ENCODE measurements at places on chromosomes 3 and 15.

DNA sequence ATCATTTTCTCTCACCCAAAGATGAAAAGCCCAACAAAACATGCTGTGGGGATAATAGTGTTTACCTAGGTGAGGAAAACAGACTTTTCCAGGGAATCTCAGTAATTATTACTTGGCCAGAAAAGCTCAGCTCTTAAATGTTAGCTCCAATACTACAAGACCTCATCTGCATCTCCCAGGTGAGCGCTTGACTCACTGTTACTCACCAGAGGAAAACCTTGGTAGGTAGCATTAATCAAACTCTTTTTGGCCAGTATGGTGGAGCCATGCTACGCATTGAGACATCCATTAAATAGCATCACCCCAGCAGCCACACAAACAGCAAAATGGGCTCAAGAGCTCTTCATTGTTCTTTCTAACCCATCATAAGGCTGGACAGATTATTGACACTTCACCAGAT lies 99.0 kb downstream of the TIGIT start:
- no peak overlapping the region for H3K27ac ChIP-seq
- H3K36me3 ChIP-seq, result no peaks in the 10 kb centered on the region
- no peaks in the 10 kb centered on the region for H3K27me3 ChIP-seq
- H3K4me3 ChIP-seq, result no peak overlapping the region
- H3K4me1 ChIP-seq, result no peaks in the 10 kb centered on the region

GRCh38 chr15:51401872-51402517 lies 60.5 kb downstream of the GLDN start:
- no peaks in the 10 kb centered on the region for H3K27me3 ChIP-seq
- peak; percentile 16 for DNase-seq
- H3K36me3 ChIP-seq, result peaks cover 2% of the 10 kb centered on the region
- H3K27ac ChIP-seq, result no peak overlapping the region
- no peaks in the 10 kb centered on the region for H3K4me1 ChIP-seq

- H3K4me3 ChIP-seq, result no peak overlapping the region
- no peak overlapping the region for H3K27ac ChIP-seq
- DNase-seq, result no peak
- H3K27me3 ChIP-seq, result no peaks in the 10 kb centered on the region
Observed at GRCh38 chr3:183281126-183281797, 28.2 kb downstream of the B3GNT5 start.

- no peak for DNase-seq
- H3K4me1 ChIP-seq, result no peaks in the 10 kb centered on the region
- no peak overlapping the region for H3K27ac ChIP-seq
- H3K4me3 ChIP-seq, result no peak overlapping the region
- no peaks in the 10 kb centered on the region for H3K27me3 ChIP-seq
Observed at GRCh38 chr3:54357301-54357700, 234.9 kb downstream of the CACNA2D3 start.

DNA sequence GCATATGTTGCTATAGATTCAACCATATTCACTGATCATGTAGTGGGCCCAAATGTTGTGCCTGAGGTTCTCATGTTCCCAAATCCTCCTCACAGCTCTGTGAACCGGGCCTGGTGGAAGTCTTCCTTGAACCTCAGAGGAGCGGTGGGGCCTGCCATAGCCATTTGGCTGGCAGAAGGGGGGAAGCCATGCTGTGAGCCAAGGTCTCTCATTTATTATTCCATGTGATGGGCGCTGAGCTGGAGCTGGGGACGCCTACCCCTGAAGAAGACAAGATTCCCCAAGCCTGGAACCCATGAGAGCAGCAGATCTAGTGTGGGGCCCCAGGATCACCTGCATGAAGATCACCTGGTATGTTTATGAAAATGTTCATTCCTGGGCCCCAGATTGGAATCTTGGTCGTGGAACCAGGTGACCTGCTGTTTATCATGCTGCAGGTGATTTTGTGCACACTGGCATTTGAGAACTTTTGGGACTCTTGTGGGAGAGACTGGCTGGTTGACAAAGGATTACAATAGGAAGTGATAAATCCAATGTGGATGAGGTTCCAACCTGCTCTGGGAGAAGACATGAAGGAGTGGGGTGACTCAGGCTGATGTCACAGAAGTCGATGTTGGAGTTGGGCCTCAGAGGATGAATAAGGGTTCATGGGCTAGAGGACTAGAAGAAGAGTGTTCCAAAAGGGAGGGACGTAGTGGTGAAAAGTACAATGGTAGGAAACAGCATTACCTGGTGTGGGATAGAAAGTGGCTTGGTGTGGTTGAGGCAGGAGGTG lies 102.1 kb downstream of the ASB7 start:
- H3K4me3 ChIP-seq, result no peak overlapping the region
- no peaks in the 10 kb centered on the region for H3K4me1 ChIP-seq
- H3K27me3 ChIP-seq, result no peaks in the 10 kb centered on the region
- H3K36me3 ChIP-seq, result no peaks in the 10 kb centered on the region
- no peak for DNase-seq

DNA sequence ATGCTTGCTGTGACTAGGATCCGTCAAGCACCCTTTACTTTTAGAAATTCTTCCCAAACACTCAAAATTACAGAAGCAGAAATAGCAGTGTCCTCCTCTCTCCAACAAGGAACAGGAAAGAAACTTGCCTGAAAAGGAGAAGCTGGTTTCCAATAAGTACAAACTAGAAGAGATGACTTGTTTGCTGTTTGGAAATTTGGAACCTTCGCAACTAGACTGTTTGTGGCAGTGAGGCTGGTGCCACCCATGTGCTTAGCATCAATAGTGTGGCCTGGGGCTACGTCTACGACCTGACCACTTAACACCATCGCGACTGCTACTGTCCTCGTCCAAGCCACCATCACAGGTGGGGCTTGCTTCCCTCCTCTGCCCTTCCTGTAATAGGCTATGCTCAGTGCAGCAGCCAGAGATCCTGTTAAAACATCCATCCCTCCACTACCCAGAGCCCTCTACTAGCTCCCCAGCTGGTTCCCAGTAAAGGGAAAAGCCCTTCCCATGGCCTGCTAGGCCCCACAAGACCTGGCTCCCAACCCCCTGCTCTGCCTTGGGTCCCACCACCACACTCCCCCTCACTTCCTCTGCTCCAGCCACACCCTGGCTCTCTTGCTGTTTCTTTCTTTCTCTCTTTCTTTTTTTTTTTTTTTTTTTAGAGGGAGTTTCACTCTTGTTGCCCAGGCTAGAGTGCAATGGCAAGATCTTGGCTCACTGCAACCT lies 52.6 kb upstream of the CCR2 start:
- H3K36me3 ChIP-seq, result no peaks in the 10 kb centered on the region
- no peaks in the 10 kb centered on the region for H3K4me1 ChIP-seq
- H3K27ac ChIP-seq, result no peak overlapping the region

GRCh38 chr3:186383026-186383993 lies 21.3 kb upstream of the DGKG start:
- H3K4me1 ChIP-seq, result no peaks in the 10 kb centered on the region
- no peaks in the 10 kb centered on the region for H3K27me3 ChIP-seq
- no peak for DNase-seq
- no peak overlapping the region for H3K4me3 ChIP-seq
- no peak overlapping the region for H3K27ac ChIP-seq

DNA sequence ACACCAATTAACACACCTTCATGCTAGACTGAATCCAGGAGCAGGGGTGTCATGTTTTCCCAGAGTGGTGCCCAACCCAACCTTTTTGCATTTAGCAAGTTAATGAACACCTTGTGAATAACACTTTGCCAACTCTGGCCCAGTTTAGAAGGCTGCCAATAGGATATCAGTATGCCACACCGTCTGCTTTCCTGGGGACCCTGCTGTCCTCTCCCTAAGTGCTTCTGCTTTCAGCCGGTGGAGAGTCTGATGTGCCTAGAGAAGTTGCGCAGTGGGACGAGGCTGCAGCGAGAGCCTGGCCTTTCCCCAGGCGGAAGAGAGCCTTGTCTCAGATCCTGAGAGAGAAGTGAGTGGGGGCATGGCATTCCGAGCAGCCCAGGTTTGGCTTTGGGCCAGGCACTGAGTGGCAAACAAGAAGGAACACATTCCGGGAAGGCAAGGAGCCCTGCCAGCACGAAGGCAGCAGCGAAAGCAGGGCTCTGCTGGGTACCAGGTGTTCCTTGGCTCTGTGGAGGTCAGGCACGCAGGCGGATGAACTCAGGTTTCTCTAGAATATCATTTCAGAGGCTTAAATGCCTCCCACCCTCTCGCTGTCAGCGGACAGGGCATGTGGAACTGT lies 36.9 kb downstream of the SENP8 start:
- no peak for DNase-seq
- no peaks in the 10 kb centered on the region for H3K4me1 ChIP-seq
- H3K36me3 ChIP-seq, result no peaks in the 10 kb centered on the region
- no peaks in the 10 kb centered on the region for H3K27me3 ChIP-seq
- H3K27ac ChIP-seq, result no peak overlapping the region
- no peak overlapping the region for H3K4me3 ChIP-seq

DNA sequence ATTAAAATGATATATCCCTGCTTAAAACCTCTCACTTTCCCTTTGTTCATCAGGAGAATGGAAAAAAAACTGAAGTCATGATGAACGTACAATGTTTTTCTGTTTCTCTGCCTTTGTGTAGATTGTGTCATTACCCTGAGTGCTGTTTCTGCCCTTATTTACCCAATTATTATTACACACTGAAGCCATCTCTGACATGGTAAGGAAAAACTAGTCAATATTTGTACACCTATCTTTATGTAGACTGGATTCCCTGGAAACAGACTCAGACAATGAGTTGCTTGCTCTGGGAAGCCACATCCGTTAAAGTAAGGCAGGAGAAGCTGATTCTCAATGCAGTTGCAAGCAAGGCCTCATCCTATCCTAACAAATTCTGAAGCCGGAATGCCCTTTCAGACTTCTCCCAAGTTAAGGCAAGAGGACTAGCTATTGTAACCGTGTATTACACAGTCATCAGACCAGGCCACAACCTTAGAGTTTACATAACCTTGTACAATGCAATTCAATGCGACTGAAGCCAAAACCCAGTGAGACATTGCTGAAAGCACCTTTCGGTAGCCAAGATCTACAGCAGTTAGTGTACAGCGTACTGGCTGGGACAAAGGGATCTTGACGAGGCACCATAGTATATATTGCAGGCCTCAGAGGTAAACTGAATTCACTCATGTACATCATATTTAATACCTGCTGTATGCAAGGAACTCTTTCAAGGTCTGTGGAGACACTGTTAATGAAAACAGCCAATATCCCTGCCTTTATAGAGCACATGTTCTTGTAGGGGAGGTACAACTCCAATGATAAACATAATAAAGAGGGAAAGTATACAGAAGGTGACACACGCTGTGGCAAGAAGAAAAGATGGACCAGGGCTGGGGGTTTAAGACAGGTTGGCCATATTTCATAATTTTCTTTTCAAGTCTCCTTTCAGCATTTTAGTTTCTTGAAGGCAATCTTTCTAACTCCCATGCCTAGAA lies 1040.8 kb upstream of the SEMA6D start:
- H3K27ac ChIP-seq, result no peak overlapping the region
- no peak overlapping the region for H3K4me3 ChIP-seq
- DNase-seq, result no peak
- H3K4me1 ChIP-seq, result no peaks in the 10 kb centered on the region
- H3K27me3 ChIP-seq, result no peaks in the 10 kb centered on the region

GRCh38 chr3:10522646-10523303 lies 17.4 kb upstream of the ATP2B2 start:
- H3K4me3 ChIP-seq, result no peak overlapping the region
- H3K27me3 ChIP-seq, result no peaks in the 10 kb centered on the region
- DNase-seq, result no peak
- H3K4me1 ChIP-seq, result no peaks in the 10 kb centered on the region

- no peak overlapping the region for H3K27ac ChIP-seq
- no peak overlapping the region for H3K4me3 ChIP-seq
- no peaks in the 10 kb centered on the region for H3K36me3 ChIP-seq
- DNase-seq, result no peak
- H3K27me3 ChIP-seq, result no peaks in the 10 kb centered on the region
Observed at GRCh38 chr15:62060896-62061280, 641 bp upstream of the VPS13C start.

DNA sequence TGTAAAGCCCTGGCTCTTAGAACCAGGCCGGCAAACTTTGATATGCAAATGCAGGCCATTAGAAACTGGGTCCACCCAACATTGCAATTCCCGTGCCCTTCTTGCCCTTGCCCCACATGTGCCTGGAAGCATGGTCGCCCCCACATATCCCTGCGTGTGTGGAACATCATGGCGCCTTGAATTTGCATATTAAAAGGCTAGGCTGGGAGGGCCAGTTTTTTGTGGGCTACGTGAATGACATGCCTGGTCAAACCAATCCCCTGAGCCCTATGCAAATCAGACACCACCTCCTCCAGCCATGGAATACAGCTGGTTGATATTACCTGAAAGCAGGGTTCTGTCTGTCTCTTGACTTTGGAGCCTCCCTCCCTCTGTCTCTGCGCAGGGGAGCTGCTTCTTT lies 58.7 kb upstream of the ARHGEF26 start:
- no peaks in the 10 kb centered on the region for H3K27me3 ChIP-seq
- H3K27ac ChIP-seq, result no peak overlapping the region
- no peaks in the 10 kb centered on the region for H3K36me3 ChIP-seq
- H3K4me3 ChIP-seq, result no peak overlapping the region

- no peaks in the 10 kb centered on the region for H3K36me3 ChIP-seq
- H3K27me3 ChIP-seq, result no peaks in the 10 kb centered on the region
- peak within 1 kb of the TSS; percentile 87 for H3K27ac ChIP-seq
- H3K4me1 ChIP-seq, result peaks cover 3% of the 10 kb centered on the region
- peak within 1 kb of the TSS; percentile 91 for H3K4me3 ChIP-seq
Observed at GRCh38 chr3:32502118-32502945, at the start of gene CMTM6. Gene CMTM6, minus strand, starts transcription at chr3:32502852. Its CDS starts 107 bp downstream, at chr3:32502745.

DNA sequence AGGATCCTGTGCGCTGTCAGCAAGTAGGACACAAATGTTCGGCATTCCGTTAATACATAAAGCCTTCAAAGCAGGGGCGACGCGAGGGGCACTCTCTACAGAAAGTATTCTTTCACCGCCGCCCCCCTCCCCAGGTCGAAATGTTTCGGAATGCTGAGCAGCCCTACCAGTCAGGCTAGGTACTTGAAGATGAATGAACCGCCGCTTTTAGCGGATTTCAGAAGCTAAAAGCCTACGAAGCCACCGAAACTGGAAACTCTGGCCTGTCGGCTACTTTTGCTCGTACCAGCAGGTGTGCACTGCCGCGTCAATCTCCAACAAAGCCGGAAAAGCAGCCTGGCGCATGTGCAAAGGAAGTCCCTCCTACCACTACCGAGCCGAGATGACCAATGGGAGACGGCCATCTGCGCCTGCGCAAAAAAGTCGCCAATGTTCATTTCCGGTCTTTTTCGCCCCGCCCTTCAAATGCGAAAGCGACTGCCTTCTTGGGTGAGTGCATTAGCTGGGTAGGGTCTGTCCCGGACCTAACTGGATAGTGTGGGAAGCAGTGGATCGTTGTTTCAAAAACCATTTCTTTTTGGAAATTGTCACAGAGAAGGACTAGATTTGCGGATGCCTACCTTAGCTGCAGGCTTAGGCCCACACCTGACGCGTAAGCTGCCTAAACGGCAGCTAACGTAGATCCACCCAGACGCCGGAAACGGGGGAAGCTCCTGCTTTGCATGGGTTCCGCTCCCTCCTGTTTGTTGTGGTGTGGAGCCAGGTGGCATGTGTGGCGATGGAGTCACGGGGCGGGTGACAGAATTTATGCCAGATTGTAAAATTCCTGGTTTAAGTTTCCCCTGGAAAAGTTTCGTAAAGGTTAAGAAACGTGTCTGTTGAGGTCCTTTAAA lies at the start of gene WDR5B:
TSS of gene WDR5B (minus strand) at position 301 of the 893 bp plus-strand sequence. CDS start 534 bp downstream, outside the sequence.
- peaks cover 6% of the 10 kb centered on the region for H3K4me1 ChIP-seq
- H3K27ac ChIP-seq, result peak within 1 kb of the TSS; percentile 87
- H3K36me3 ChIP-seq, result no peaks in the 10 kb centered on the region
- H3K27me3 ChIP-seq, result no peaks in the 10 kb centered on the region
